ENCODE measurements at places on chromosomes 12 and 14. TPM values are rescaled to one million over a fixed set of nuclear protein-coding genes. Genes with fewer than 3 reads are reported as not detected.

GRCh38 chr12:30753233-30753632, 1.5 kb downstream of the CAPRIN2 start:
- peaks cover 59% of the 10 kb centered on the region for H3K4me1 ChIP-seq
- peak overlapping the region; percentile 44 for H3K27ac ChIP-seq
- peak overlapping the region; percentile 87 for H3K4me3 ChIP-seq
- H3K27me3 ChIP-seq = no peaks in the 10 kb centered on the region
- peaks cover 6% of the 10 kb centered on the region for H3K36me3 ChIP-seq
- DNase-seq = peak; percentile 42

DNA sequence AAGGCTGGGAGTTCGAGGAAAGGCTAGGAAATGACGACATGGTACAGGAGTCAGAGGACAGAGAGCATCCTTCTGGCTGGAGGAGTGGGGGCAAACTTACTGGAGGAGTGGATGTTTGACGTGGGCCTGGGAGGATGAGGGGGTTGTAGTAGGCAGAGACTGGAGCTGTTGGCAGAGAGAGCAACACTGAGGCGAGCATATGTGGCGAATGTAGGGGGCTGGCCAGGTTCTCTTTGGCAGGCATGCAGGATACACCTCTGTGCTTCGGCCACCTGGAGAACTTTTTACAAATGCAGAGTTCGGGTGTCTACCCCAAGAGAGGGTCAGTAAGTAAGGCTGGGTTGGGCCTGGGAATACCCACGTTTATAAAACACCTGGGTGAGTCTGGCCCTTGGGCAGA, 385.7 kb downstream of the FUT8 start:
- no peak for DNase-seq
- H3K27ac ChIP-seq = no peak overlapping the region
- H3K4me3 ChIP-seq = no peak overlapping the region
- no peaks in the 10 kb centered on the region for H3K4me1 ChIP-seq
- H3K27me3 ChIP-seq = no peaks in the 10 kb centered on the region
- no peaks in the 10 kb centered on the region for H3K36me3 ChIP-seq

- H3K4me3 ChIP-seq = peak overlapping the region; percentile 98
- H3K27me3 ChIP-seq = no peaks in the 10 kb centered on the region
- DNase-seq = no peak
- peak overlapping the region; percentile 33 for H3K27ac ChIP-seq
Observed at GRCh38 chr12:100268835-100269564, 2.0 kb downstream of the SCYL2 start.

GRCh38 chr12:113422886-113423669, 898 bp downstream of the SDSL start:
- no peak overlapping the region for H3K27ac ChIP-seq
- H3K27me3 ChIP-seq = no peaks in the 10 kb centered on the region
- no peak for DNase-seq
- no peak overlapping the region for H3K4me3 ChIP-seq

- H3K4me1 ChIP-seq = peaks cover 12% of the 10 kb centered on the region
- no peak overlapping the region for H3K27ac ChIP-seq
- no peaks in the 10 kb centered on the region for H3K27me3 ChIP-seq
- no peak overlapping the region for H3K4me3 ChIP-seq
- H3K36me3 ChIP-seq = peaks cover 7% of the 10 kb centered on the region
Observed at GRCh38 chr14:64653900-64654245, 50.4 kb upstream of the PLEKHG3 start.

GRCh38 chr14:20427231-20428009, 8.5 kb downstream of the KLHL33 start:
- H3K27me3 ChIP-seq = no peaks in the 10 kb centered on the region
- H3K27ac ChIP-seq = peak overlapping the region; percentile 28
- H3K4me3 ChIP-seq = no peak overlapping the region
- DNase-seq = no peak

- H3K27me3 ChIP-seq = no peaks in the 10 kb centered on the region
- peaks cover 50% of the 10 kb centered on the region for H3K36me3 ChIP-seq
- no peak overlapping the region for H3K4me3 ChIP-seq
- H3K27ac ChIP-seq = peak overlapping the region; percentile 90
- H3K4me1 ChIP-seq = peaks cover 44% of the 10 kb centered on the region
- DNase-seq = no peak
Observed at GRCh38 chr12:6538420-6539313, 4.3 kb downstream of the GAPDH start.

DNA sequence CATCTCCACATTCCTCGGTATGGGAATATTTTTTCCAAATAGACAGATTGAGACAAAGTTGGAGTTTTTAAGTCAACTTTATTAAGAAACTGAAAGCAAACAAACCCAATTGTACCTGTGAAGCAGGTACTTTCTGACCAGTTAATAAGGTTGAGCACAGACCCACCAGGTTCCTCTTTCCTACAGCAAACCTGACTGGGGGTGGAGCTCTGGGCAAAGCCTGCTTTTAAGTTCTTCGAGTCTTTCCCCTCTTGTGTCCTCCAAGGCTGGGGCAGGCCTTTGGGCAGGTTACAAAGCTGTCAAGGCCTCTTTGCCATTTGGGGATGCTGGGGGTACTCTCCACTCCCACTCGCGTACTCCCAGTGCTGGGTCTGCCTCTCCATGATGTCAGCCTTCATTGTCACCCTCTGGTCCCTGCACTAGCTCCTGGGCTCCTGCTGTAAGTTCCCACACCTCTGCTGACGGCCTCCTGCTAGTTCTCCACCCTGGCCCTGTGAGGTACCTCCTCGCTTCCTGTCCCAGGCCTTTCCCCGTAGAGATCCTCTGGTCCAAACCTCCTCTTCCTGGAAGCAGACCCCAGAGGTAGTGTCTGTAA, 3.2 kb downstream of the KCNH3 start:
- no peaks in the 10 kb centered on the region for H3K36me3 ChIP-seq
- peaks cover 95% of the 10 kb centered on the region for H3K27me3 ChIP-seq
- no peak for DNase-seq
- no peak overlapping the region for H3K27ac ChIP-seq
- H3K4me3 ChIP-seq = no peak overlapping the region

DNA sequence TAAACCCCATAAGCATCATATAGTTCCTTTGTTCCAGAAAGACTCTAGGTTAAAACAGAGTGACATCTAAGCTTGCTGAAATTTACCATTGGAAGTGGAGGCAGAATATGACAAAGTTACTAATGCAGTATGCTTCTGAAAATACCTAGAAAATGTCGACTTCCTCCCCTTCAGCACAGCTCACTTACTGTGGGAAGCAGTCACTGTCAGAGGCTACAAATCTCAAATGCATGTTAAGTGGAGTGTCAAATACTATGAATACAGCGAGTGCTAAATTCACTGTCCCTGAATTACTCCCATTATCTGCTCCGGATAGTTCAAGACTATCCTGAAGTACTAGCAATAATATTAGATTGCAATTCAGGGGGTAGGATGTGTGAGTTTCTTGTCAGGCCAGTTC, 1454.6 kb downstream of the AACS start:
- no peaks in the 10 kb centered on the region for H3K4me1 ChIP-seq
- H3K4me3 ChIP-seq = no peak overlapping the region
- no peak for DNase-seq
- H3K36me3 ChIP-seq = peaks cover 52% of the 10 kb centered on the region

PROX2 gene
- 0.04 TPM for total RNA-seq

CALCOCO1 gene
- 27.0 TPM for total RNA-seq

GRCh38 chr12:89384050-89384758, 31.9 kb upstream of the DUSP6 start:
- H3K4me1 ChIP-seq = peaks cover 52% of the 10 kb centered on the region
- H3K4me3 ChIP-seq = no peak overlapping the region
- DNase-seq = peak; percentile 54
- peak overlapping the region; percentile 95 for H3K27ac ChIP-seq

RAD9B gene
- 0.09 TPM for total RNA-seq

GPRC5A gene
- total RNA-seq = 1.3 TPM

DNM1L gene
- total RNA-seq = 74.3 TPM

GRCh38 chr12:14874882-14875281, 10.8 kb downstream of the MGP start:
- DNase-seq = no peak
- no peaks in the 10 kb centered on the region for H3K27me3 ChIP-seq
- H3K27ac ChIP-seq = no peak overlapping the region
- H3K4me1 ChIP-seq = no peaks in the 10 kb centered on the region
- H3K4me3 ChIP-seq = no peak overlapping the region

ARHGDIB gene
- total RNA-seq = 1.6 TPM

DNA sequence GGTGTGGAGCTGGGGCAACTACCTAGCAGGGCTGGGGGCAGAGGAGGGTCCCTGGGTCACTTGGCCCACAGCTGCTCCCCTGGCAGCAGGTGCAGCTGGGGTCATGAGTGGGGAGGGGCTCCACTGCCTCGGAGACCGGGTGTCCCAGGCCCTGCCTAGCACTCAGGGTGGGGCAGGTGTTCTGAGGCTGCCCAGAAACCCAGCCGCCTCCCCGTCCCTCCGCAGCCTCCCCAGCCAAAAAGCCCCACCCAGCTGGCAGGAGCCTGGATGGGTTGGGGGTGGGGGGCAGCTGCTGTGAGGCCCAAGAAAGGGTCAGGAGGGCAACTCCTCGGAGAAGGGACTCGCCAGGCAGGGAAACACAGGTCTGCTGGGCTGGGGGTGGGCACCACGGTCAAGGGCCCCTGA, 11.2 kb downstream of the AHNAK2 start:
- H3K4me1 ChIP-seq = peaks cover 6% of the 10 kb centered on the region
- no peak overlapping the region for H3K27ac ChIP-seq
- DNase-seq = no peak
- no peak overlapping the region for H3K4me3 ChIP-seq
- H3K27me3 ChIP-seq = peaks cover 2% of the 10 kb centered on the region
- no peaks in the 10 kb centered on the region for H3K36me3 ChIP-seq

GRCh38 chr12:69619050-69619449, 8.3 kb upstream of the LRRC10 start:
- H3K27ac ChIP-seq = no peak overlapping the region
- H3K36me3 ChIP-seq = no peaks in the 10 kb centered on the region
- H3K4me1 ChIP-seq = no peaks in the 10 kb centered on the region
- H3K27me3 ChIP-seq = peaks cover 5% of the 10 kb centered on the region
- H3K4me3 ChIP-seq = no peak overlapping the region

TPH2 gene
- total RNA-seq = 0.55 TPM

MMP19 gene
- total RNA-seq = 1.6 TPM

GRCh38 chr14:38175658-38176057, 32.0 kb upstream of the SSTR1 start:
- no peak for DNase-seq
- H3K4me1 ChIP-seq = peaks cover 21% of the 10 kb centered on the region
- H3K27ac ChIP-seq = no peak overlapping the region
- no peak overlapping the region for H3K4me3 ChIP-seq
- H3K36me3 ChIP-seq = peaks cover 28% of the 10 kb centered on the region
- peaks cover 16% of the 10 kb centered on the region for H3K27me3 ChIP-seq

- H3K27ac ChIP-seq = no peak overlapping the region
- DNase-seq = peak; percentile 56
- H3K36me3 ChIP-seq = peaks cover 2% of the 10 kb centered on the region
Observed at GRCh38 chr14:39469094-39469710, 37.0 kb upstream of the FBXO33 start.

KLRC2 gene
- not detected for total RNA-seq

- peaks cover 69% of the 10 kb centered on the region for H3K4me1 ChIP-seq
- H3K4me3 ChIP-seq = no peak overlapping the region
- H3K27ac ChIP-seq = 0 out of 2 replicates have a peak overlapping the region, but pooled peaks have one; percentile 40
- no peak for DNase-seq
- no peaks in the 10 kb centered on the region for H3K27me3 ChIP-seq
- no peaks in the 10 kb centered on the region for H3K36me3 ChIP-seq
Observed at GRCh38 chr12:75705749-75706711, 194.6 kb upstream of the KRR1 start.

Data from WTC11 (cell line).